ENCODE measurements at places on chromosomes 4 and X. TPM values are rescaled to one million over a fixed set of nuclear protein-coding genes. Genes with fewer than 3 reads are reported as not detected.

- no peak for DNase-seq
- no peaks in the 10 kb centered on the region for H3K27me3 ChIP-seq
- no peak overlapping the region for H3K4me3 ChIP-seq
- H3K27ac ChIP-seq = no peak overlapping the region
These were observed 18.0 kb downstream of the HPSE start for GRCh38 chr4:83316459-83317165.

GRCh38 chr4:10088135-10089010 is 28.2 kb downstream of the WDR1 start:
- H3K27ac ChIP-seq = peak overlapping the region; percentile 78
- DNase-seq = no peak
- H3K4me1 ChIP-seq = peaks cover 21% of the 10 kb centered on the region
- H3K36me3 ChIP-seq = peaks cover 6% of the 10 kb centered on the region
- H3K27me3 ChIP-seq = no peaks in the 10 kb centered on the region

- H3K27ac ChIP-seq = no peak overlapping the region
- H3K4me1 ChIP-seq = peaks cover 10% of the 10 kb centered on the region
- no peak overlapping the region for H3K4me3 ChIP-seq
- H3K36me3 ChIP-seq = no peaks in the 10 kb centered on the region
These were observed 31.1 kb upstream of the CLNK start for GRCh38 chr4:10715696-10716095.

DNA sequence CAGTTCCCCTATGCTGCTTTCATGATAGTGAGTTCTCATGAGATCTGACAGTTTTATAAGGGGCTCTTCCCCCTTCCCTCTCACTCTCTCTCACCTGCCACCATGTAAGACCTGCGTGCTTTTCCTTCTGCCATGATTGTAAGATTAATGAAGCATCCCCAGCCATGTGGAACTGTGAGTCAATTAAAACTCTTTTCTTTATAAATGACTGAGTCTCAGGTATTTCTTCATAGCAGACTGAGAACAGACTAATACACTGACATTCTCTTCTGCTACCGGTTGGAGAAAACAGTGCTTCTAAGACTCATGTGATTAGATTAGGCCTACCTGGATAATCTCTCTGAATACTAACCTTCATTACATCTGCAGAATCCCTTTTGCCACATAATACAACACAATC is 45.4 kb upstream of the TRPC5OS start:
- no peak for DNase-seq
- H3K4me3 ChIP-seq = no peak overlapping the region
- H3K36me3 ChIP-seq = no peaks in the 10 kb centered on the region
- no peaks in the 10 kb centered on the region for H3K27me3 ChIP-seq

The CYSLTR1 gene
- 3.3 TPM for total RNA-seq

Data from transverse colon (tissue), 4 donors.